ENCODE measurements at places on chromosomes 7 and 10.
A peak's percentile ranks its signal among the peaks of the same experiment; 100 is the strongest.

GRCh38 chr7:145474009-145474686 is 638.3 kb upstream of the TPK1 start:
- no peak for DNase-seq

DNA sequence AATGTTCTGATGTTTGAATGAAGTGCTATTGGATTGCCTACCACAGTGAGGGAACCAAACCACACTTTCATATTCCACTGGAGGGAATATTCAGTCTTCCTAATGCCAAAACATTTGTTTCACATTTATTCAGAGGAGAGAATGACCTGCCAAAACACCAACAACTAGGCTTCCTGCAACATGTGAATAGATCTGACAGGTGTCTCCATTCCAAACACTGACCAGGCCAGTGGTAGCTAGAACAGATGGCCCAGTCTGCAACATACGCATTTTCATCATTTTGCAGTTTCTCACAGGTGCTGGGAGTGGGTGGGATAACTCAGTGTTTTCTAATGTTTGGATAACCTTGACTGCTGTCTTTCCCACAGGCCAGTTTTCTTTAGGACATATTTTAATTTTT is 110.0 kb downstream of the RELN start:
- no peak for DNase-seq

DNA sequence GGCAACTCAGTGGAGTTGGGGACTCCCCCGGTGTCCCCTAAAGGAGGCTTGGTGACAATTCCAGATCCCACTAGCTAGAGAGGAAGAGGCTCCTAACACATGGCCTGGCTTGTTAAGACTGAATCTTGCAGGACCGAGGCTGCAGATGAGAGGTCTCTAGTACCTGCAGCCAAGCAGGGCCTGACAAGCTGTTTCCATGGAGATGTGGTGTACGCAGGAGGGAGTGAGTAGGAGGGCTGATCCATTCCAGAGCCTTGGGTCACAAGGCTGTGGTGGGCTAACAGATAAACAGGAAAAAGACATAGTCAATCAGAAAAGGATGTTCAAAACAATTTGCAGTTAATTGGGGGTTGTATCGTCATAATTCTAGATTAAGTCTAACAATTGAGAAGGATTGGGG is 77.3 kb upstream of the MKLN1 start:
- no peak for DNase-seq

DNA sequence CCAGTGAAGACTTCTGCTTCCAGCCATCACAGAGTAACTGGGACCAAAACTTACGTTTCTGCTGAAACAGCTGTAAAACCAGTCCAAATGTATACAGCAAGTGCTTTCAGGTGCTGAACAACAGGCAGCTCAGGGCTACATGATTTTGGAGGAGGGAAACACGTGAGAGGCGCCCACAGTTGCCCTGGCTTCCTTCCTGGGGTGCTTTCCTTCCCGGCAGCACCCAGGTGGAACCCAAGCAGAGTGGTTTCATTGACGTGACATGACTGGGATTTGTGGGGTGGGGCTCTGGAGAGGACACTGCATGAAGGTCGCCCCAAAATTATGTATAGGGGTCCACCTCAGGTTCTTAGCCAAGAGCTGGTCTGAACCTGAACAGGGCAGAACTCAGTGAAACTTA is 34.2 kb downstream of the IL2RA start:
- DNase-seq = no peak

- DNase-seq = no peak
These were observed 135.3 kb downstream of the ICA1 start for GRCh38 chr7:8126601-8127167.

- no peak for DNase-seq
These were observed 47.3 kb upstream of the NPTX2 start for GRCh38 chr7:98569691-98570337.

GRCh38 chr7:30093420-30093952 is 41.3 kb upstream of the MTURN start:
- no peak for DNase-seq

DNA sequence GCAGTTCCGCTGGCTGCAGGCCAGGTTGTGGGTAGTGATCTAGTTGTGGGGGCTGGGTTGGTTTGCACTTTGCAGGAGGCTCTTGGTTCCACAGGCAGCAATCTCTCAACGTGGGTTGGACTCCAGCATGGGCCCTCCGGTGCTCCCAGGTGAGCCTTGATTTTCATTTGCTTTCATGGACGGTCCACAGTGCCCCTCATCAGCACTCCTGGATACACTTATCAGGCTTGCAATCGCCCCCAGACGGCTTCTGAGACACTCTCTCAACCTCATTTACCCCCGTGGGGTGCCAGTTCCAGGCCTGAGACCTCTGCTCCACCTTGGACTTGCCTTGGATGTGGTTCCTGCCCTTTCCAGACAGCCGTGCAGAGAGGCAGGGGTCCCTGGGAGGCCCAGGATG is 31.3 kb upstream of the ZNF273 start:
- DNase-seq = no peak

DNA sequence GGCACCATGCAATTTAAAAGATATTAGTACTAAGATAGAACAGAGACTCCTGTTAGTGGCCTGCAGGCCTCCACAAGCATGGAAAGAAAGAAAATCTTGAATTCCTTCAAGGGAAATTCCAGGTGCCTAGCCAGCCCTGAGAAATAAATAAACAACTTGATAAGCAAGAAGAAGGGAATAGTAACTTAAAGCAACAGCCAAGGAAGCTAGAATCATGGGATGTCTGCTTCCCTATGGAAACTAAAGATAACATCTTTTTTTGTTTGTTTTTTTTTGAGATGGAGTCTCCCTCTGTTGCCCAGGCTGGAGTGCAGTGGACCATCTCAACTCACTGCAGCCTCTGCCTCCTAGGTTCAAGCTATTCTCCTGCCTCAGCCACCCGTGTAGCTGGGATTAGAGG is 128.6 kb downstream of the SKIDA1 start:
- no peak for DNase-seq

DNA sequence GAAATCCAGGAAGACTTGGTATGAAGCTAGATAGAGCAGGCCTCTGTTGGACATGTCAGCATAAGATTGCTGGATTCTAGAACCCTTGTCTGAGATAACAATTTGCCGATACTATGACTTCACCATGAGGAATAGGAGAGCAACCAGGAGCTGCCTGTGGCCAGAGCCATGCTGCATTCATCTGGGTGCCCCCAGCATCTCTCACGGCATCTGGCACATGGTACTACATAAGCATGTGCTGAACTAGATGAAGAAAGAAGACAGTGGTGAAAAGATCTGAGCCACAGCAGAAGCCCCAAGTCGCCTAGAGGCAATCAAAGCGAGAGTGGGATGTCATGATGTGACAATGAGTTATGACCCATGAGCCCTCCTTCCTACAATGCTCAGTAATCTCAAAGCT is 19.5 kb downstream of the GOT1 start:
- no peak for DNase-seq

- no peak for DNase-seq
These were observed 20.5 kb downstream of the OTUD1 start for GRCh38 chr10:23459308-23459939.

GRCh38 chr7:104241538-104242209 is 33.9 kb upstream of the ORC5 start:
- no peak for DNase-seq

GRCh38 chr10:126904818-126905701 is at the start of gene DOCK1:
TSS of gene DOCK1 (plus strand) at chr10:126905428. CDS start at chr10:126905518, 90 bp downstream.
- DNase-seq = no peak

GRCh38 chr10:61786728-61787127 is 114.8 kb upstream of the ARID5B start:
- DNase-seq = peak; percentile 44

- peak; percentile 49 for DNase-seq
These were observed 19.1 kb downstream of the DENND2A start for GRCh38 chr7:140621401-140622021.

DNA sequence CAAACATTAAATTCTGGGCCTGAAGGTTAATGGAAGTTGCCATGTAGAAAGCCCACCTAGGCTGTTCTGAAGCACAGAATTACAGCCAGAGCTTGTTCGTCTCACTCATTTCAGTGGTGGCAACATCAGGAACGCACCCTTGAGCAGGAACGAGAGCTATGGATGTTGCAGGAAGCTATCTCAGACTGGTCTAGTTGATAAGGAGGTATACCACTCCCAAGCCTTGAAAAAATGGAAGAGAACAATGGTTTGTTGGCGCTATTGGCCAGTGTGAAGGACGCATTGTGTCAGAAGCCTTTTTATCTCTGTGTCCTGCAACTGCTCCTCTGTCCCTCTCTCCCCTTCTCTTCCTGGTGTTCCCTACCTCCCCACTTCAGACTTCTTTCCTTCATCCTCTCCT is 60.9 kb upstream of the RAPGEF5 start:
- DNase-seq = no peak

GRCh38 chr10:127570036-127570435 is 20.9 kb downstream of the NPS start:
- DNase-seq = no peak

DNA sequence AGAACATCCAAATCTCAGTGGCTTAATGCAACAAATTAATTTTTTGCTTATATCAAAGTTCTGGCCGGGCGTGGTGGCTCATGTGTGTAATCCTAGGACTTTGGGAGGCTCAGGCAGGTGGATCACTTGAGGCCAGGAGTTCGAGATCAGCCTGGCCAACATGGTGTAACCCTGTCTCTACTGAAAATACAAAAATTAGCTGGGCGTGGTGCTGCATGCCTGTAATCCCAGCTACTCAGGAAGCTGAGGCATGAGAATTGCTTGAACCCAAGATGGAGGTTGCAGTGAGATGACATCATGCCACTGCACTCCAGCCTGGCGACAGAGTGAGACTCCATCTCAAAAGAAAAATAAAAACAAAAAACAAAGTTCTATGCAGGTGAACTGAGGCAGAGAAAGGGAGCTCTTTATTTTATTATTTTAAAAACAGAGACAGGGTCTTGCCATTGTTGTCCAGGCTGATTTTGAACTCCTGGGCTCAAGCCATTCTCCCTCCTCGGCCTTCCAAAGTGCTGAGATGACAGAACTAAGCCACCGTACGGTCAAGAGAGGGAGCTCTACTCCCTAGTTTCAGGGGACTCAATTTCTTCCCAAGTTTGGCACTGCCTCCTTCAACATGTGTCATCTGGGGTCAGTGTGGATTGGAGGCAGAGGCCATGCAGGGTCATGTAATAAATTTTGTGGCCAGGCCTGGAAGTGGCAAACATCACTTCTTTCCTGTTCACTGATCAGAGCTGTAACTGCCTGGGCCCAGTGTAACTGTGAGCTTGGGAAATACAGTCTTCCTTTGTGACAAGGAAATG is 2.4 kb downstream of the ADCK2 start:
- DNase-seq = no peak

DNA sequence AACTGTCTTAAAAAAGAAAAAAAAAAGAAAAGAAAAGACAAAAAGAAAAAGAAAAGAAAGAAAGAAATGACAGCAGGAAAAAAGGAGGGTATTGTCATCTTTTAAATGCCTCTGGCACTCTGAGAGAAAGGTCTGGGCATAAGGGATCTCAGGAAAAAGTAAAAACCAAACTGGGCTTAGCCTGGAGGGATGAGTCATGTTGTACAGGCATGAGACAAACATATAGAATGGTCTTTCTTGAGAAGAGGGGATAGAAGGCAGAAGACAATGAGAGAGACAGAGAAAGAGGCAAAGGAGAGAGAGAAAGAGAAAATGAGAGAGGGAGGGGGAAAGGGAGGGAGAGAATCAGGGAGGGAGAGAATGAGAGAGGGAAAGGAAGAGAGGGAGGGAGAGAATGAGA is 32.3 kb upstream of the KCNMA1 start:
- no peak for DNase-seq

DNA sequence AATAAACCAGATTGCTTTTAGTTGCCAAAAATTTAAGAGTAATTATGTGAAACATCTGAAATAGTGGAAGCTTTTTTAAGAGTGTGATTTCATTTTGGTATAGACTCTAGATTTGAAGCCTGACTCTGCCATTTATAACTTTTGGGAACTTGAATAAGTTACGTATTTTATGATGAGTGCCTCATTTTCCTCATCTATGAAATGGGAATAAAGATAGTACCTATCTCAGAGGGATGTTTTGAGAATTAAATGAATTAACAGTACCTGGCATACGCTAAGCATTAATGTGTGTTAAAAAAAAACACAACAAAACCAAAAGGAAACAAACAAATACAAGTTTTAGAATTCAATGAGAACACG is 12.9 kb downstream of the PRKAR2B start:
- DNase-seq = no peak

DNA sequence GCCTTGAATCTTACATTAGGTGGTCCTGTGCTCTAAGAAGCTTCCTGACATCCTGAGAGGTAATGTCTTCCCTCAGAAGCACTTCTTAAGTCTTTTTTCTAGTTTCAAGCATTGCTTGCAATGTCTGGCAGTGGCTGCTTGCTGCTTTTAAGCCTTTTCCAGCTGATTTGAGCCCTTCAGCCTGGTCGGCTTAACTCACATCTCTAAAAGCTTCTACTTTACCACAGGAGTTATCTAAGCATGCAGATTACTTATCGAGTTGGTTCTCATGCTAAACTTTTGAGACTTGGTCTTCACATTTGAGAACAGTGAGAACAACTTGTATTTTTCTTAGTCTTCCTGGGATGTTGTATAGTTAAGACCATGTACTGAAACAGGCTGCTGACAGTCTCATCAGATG is 3.9 kb downstream of the LRMDA start:
- DNase-seq = no peak

DNA sequence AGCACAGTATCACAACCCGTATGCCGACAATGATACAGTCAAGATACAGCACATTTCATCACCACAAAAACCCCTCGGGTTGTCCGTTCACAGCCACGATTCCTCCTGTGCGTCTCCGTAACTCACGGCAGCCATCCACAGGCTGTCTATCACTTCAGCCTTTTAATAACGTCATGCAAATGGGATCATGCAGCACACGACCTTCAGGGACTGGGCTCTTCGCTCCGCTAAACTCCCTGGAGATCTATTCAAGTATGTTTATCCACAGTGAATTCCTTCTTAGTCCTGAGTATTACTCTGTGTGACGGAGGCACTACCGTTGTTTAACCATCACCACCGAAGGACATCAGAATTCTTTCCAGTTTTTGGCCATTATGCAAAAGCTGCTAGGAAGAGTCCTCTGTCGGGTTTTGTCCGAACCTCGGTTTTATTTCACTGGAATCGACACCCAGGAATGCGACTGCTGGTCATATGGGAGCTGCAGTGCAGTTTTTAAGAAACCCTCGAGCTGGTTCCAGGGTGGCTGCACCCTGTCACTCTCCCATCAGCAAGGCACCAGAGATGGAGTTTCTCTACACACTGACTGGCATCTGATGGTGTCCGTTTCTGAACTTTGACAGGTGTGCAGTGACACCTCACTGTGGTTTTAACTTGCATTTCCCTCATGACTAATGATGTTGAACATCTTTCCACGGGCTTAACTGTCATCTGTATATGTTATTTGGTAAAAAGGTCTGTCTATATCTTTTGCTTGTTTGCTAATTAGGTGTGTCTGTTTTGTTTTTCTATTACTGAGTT is 193.6 kb downstream of the MAD1L1 start:
- no peak for DNase-seq

Measured in HS-5 (cell line).